ENCODE measurements at places on chromosomes 1 and 21.
A peak's percentile ranks its signal among the peaks of the same experiment; 100 is the strongest.

DNA sequence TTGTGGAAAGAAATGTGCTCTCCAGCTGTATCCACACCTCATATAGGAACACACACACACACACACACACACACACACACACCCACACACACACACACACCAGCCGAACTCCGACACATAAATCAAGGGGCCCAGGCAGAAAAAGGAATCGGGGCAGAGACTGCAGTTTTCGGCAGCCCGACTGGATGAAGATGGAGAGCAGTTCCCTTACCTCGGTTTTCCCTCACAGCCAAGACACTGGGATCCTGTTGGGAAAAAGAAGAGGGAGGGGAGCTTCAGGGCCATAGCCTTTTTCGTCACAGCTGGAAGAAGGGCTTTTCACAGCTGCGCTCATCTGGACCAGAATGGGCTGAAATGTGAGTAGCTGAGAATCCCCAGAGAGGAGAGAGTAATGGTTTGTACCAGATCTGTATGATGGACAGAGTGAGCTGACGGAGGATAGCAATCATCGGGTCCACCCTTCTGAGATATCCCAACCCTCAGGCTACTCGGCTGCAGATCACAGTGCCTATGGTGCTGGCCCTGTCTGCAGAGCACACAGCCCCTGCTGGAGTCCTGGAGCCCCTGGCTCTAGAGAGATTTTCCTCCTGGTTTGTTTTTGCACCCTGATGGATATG, 37.7 kb downstream of the PIK3C2B start:
- no peak for DNase-seq

- DNase-seq, result no peak
These were observed 25.7 kb downstream of the RASAL2 start for GRCh38 chr1:178119628-178120027.

GRCh38 chr21:42269386-42269785, 45.8 kb downstream of the TFF3 start:
- no peak for DNase-seq

- DNase-seq, result no peak
These were observed 17.2 kb downstream of the ATP1A1 start for GRCh38 chr1:116390195-116390594.

DNA sequence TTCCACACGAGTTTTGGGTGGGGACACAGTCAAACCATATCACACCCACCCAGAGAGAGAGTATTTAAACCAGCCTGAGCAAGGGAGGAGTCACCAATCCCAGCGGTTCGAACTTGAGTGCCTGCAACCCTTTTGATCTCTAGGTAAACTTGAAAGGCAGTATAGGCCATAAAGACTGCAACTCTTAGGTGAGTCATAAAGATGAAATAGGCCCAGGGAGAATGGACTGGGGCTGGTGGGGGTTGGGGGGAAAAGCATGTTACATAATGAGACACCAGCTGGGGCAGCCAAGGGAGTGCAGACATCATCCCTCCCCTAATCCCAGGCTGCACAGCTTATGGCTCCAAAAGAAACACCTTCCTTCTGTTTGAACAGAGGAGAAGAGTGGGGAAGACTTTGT, 99.8 kb upstream of the LHX8 start:
- DNase-seq, result no peak

- no peak for DNase-seq
These were observed 123.2 kb upstream of the CD34 start for GRCh38 chr1:208034135-208034534.

GRCh38 chr1:234601301-234602017, 8.5 kb downstream of the IRF2BP2 start:
- DNase-seq, result no peak

- no peak for DNase-seq
These were observed 1.9 kb downstream of the SLC25A44 start for GRCh38 chr1:156195853-156196252.

DNA sequence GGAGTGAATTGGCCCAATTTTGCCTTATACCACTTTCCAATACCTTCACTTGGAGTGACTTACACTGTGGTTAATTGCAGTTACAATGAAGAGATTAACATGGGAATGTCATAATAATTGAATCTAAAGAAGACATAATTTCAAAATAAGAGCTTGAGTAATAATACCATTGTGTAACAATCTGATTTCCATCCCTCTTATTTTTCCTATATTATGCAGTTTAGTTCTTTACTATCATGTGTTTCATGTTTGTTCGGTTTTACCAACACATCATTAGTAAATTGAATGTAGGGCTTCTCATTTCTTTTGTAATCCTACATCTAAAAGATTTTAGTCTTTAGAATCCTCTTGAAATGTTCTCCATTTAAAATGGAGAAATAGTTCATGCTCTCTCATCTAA, 19.2 kb upstream of the XPR1 start:
- no peak for DNase-seq

DNA sequence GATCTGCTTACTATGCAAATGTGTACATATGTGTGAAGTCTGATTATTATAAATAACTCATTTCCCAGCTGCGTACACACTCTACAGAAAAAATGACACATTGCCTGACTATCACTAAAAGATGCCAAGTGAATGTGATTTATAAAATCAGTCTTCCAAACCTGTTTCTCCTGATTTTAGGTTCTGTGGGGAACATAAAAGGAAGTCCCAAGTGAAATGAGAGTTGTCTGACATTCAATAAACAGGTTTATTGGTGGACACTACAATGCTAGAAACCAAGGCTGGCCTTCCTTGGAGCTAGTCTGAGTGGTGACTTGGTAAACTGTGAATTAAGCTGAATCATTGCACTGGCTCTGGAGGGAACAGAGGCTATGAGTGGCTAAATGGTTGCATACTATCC, 287.9 kb upstream of the ESRRG start:
- no peak for DNase-seq

DNA sequence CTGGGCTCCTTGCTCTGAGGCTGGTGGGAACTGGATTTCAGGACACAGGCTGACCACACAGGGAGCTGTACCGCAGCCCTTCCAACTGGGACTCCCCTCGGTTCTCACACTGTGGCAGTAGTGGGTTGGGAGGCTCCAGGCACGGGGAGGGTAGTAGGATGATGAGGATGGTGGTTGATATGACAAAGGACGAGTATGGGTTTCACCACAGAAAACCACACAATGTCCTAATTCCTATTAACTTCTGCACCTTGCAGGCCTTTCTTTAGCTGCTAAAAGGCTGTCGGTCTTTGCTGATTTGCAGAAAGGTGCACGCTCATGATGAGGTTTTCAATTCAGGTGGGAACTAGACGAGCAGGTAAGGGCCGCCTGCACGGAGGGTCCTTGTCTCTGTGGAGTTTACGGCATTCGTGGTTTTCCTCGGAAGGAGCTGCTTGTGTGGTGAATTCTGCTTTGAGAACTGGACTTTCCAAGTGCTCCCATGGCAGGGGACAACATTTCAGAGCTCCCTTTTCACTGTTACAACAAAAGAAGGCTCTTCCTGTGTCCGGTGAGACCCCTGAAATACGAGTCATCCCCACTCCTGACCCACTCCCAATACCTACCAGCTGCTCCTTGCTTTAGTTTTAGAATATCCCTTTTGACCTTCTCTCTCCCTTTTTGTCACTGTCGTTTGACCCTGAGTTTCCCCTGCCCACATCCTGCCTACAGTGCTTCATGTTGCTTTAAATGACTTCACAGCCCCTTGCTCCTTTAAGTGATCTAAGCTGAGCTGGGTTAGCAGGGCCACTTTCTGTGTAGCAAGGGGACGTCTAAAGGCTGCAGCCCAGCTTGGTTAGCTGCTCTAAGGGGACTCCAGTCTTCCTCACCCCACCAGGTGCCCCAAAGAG, 125.1 kb downstream of the MRPS6 start:
- DNase-seq, result no peak

DNA sequence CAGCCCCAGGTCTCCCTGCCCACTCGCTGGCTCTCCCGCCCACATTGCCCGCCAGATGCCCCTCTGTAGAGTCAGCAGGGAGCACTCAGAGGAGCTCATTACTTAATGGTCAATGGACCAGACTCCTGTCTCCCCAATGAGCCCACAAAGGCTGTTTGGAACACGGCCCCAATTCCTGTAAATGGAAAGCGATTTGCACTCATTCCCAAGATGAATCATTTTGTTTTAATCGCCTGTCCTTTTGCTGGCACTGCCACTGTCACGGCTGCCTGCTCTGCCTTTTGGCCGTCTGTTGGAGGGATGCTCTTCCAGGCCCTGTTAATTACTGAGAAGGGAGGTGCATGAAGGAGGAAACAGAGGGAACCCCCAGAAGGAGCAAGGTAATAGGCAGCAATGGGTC, 44.8 kb upstream of the ATP2B4 start:
- DNase-seq, result no peak

- no peak for DNase-seq
These were observed 49.0 kb upstream of the ACTRT2 start for GRCh38 chr1:2972011-2972878.

- no peak for DNase-seq
These were observed 840.6 kb downstream of the BRINP3 start for GRCh38 chr1:189637041-189637440.

GRCh38 chr1:39842030-39842678, 41.1 kb downstream of the TRIT1 start:
- no peak for DNase-seq

GRCh38 chr21:39033878-39034589, 149.2 kb downstream of the PSMG1 start:
- DNase-seq, result no peak

DNA sequence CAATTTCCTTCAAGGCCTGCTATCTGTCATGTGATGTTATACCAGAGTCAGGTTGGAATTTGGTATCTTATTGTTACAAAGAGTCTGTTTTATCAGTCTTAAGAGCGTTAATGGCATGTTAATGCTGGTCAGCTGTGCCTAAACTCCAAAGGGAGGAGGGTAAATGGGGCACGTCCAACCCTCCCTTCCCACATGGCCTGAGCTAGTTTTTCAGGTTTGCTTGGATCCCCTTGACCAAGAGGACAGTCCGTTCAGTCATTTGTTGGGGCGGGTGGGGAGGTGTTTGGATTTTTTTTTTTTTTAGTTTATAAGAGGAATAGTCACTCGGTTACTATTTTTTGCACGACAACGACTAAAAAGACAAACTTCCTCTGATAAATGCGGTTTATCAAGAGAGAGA, 63.8 kb upstream of the LYST start:
- no peak for DNase-seq

DNA sequence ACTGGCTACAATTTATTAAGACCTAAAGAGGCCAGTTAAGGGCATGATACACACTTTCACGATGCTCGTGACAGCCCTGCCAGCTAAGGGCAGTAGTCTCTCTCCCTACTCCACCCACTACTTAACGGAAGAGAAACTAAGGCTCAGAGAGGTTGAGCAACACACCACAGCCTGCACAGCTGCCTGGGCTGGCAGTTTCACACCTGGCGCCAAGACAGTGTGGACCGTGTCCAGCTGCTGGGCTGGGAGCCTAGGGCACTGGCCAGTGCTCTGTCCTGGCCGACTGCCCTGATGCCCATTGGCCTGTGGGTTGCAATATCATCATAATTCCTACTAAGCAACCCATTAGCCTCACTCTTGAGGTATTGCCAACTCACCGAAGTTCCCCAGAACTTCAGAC, 27.6 kb downstream of the TENT5C start:
- no peak for DNase-seq

- no peak for DNase-seq
These were observed 9.9 kb upstream of the REN start for GRCh38 chr1:204176049-204176448.

GRCh38 chr1:111030590-111030989, 66.9 kb upstream of the LRIF1 start:
- DNase-seq, result peak; percentile 46

GRCh38 chr1:160238408-160238807, 23.9 kb downstream of the DCAF8 start:
- DNase-seq, result no peak

- DNase-seq, result no peak
These were observed 47.0 kb downstream of the CNST start for GRCh38 chr1:246613096-246613758.

- no peak for DNase-seq
These were observed 51.0 kb downstream of the ADARB1 start for GRCh38 chr21:45125357-45125756.

- DNase-seq, result no peak
These were observed 481.4 kb upstream of the CAMK1G start for GRCh38 chr1:209102120-209102519.

DNA sequence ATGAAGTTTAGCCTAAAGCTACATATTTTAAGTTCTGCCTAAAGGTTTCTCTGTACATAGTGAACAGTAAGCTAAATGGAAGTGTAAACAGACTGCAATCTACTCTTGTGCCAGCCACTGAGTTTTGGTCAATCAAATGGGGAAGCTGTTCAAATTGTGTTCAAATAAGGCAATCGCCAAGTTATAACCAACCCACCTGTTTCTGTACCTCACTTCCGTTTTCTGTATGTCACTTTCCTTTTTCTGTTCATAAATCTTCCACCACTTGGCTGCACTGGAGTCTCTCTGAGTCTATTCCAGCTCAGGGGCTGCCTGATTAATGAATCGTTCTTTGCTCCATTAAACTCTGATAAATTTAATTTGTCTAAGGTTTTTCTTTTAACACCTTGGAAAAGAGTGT, 10.8 kb upstream of the THEM4 start:
- DNase-seq, result no peak

DNA sequence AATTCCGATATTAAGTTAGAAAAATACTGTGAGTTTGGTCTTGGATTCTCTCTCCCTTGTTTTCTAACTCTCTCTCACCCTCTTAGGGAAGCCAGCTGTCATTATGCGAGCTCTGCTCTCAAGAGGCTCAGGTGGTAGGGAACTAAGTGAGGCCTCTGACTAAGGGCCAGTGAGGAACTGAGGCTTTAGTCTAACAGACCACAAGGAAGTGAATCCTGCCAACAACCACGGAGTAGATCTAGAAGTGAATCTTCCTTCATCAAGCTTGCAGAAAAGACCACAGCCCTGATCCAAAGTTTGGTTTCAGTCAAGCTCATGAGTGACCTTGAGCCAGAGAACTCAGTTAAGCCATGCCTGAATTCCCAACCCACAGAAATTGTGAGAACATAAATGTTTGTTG, 180.1 kb upstream of the PRMT6 start:
- DNase-seq, result no peak

DNA sequence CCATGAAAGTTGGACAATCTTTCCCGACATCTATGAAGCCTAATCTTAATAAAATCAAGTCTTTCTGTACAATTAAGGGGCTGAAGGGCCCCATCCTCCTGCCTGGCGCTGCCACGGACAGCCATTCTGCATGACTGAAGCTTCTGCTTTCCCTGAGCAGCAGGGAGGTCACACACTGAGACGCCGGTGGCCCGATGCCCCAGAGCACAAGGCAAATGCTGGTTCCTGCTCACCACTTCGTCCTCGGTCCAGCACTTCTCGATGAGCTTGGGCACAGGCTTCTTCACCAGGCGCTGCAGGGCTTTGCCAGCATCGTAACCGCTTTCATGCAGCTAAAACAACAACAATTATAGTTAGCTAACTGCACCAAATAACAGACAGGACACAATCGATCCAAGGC, 147.8 kb downstream of the SLC45A1 start:
- no peak for DNase-seq

DNA sequence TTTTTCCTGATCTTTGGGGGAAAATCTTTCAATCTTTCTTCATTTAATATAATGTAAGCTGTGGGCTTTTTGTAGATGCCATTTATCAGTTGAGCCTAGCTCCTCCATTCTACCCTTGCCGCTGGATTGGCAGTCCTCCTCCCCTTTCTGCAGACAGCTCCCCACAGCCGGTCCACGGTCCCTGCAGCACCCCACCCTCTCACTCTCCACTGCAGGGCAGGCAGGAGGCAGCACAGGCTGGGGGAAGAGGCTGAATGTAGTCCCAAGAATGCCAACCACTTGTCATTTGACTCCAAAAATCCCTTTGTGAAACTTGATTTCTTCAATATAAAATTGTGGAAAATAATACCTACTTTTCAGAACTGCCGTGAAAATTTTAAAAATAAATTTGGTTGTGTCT, 96.7 kb downstream of the SYT2 start:
- no peak for DNase-seq

GRCh38 chr1:230058626-230059025, 8.4 kb upstream of the GALNT2 start:
- DNase-seq, result no peak

All from NT2/D1 (cell line).